Stimulated activated CD8-positive, alpha-beta memory T cell treated with anti-CD3 and anti-CD28 coated beads, Interleukin-4, amount 100 ng/mL, for 4 hours (primary cell): ENCODE measurements at places on chromosomes 7 and 10.

DNA sequence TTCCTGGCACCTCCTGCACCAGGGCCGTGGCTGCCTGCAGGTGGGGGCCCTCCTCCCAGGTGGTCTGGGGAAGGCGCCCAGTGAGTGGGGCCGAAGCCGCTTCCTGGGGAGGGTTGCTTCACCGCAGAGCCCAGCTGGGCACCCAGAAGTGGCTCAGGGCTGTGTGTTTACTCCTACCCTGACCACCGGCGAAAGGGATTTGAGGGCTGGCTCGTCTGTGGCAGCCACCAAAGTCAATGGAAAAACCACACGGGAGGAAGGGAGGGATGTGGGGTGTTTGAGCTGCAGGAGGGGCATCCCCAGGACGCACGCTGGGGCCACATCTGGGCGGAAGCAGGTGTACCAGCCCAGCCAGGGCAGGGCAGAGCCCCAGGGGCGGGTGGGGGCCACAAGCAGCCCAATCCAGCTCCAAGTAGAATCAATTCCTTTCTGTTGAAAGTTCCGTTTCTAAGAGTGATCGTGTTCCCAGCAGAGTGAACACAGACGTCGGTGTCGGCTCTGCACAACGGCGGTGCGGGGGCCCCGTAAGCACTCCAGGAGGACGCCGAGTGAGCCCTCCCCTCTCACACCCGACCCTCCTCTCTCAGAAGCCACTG lies 69.9 kb downstream of the FOXL3 start:
- DNase-seq, result no peak

GRCh38 chr7:117889611-117890010 lies 16.4 kb upstream of the CTTNBP2 start:
- DNase-seq, result no peak

GRCh38 chr7:73582664-73583202 lies 4.4 kb upstream of the TBL2 start:
- DNase-seq, result no peak

- DNase-seq, result no peak
Measured at GRCh38 chr7:46900312-46901263, 681.3 kb downstream of the TNS3 start.

DNA sequence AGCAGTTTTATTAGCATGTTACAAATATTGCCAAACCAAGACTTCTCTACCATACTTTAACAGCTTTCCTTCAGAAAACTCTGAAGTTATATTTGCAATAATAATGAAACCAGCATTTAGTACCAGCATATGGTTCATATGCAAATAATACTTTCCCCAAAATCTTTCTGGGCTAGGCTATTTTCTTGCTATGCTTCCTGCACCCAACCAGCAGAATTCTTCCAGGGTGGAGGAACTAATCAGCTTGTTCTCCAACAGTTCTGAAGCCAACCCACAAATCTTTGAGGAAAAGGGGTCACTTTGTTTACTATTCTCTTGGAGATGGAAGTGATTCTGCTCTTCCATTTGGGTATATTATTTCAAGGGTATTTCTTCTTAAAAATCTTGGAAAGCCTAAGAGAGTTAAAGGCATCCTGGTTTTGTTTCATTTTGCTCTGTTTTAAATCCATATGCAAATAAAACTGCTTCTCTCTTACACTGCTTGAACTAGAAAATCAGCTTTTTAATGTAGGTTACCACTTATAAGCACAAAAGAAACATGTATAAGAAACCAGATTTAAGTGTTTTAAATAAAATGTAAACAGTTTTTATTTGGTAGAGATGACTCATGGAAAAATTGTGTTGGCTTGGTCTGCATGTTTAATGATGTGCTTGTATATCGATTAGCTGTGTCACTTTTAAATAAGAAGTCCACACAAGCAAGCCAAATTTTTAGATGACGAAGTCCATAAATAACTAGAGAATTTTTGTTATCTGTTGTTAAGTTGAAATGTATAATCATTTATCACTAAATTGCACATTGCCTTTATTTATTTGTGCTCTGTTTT lies 103.7 kb downstream of the HECTD2 start:
- no peak for DNase-seq

DNA sequence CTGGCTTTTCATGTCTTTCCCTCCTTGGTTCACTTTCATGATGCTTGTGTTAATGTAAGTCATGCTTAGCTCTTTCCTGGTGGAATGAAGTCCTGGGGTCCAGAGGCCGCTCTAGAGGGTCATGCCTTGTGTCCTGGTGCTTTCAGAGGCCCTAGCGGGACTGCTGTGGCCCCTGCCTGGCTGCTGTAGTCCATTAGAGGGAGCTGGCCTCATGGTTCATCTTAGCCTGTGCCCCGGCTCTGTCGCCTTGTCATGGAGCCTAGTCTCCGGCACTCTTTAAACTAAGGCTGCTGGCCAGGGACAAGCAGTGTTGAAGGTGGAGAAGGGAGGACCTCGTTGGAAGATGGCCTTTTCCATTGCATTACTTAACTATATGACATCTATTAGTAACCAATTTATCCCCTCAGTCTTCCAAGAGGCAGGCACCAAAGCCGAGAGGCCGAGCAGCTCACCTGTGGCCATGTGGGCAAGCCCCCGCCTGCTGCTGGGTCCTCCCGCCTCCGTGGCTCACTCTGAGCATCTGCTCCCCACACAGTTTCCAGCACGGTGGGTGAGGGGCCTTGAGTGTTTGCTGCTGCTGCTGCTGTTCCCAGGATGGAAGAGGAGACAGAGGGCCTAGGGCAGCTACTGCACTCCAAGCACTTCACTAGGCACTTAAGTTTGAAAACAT lies 5.0 kb upstream of the NDUFB2 start:
- DNase-seq, result no peak

DNA sequence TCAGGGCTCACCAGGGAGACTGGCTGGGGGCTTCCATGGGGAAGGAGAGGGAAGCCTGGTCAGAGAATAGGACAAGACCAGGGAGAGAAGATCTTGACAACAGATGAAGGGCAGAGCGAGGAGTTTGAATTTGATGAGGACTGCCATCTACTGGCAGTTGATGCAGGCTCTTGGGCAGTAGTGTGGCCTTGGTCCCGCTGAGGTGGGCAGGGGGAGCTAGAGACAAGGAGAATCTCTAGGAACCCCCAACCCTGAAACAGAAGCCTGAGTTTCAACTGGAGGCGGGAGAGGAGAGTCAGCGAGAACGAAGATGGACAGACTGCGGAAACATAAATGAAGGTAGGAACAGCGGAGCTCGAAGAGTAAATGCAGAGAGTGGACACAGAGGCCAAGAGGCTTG lies 81.0 kb downstream of the PPP1R3C start:
- no peak for DNase-seq

DNA sequence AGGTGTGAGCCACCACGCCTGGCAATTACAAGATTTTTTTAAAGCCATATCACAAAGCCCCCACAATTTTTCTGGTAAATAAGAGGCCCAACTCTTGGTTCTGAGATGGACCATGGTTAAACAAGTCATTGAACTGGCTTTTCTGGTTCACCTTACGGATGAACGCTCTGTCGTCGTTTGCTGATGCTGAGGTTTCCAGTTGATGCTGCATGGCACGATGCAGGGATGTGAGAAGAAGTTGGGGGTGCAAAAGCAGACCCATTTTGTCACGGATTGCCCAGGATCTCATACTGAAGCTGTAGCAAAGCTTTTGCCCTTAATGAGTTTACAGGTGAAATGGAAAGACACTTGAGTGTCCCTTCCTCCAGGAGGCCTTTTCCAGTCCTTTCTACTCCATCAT lies 2.0 kb upstream of the IL2RA start:
- DNase-seq, result no peak

DNA sequence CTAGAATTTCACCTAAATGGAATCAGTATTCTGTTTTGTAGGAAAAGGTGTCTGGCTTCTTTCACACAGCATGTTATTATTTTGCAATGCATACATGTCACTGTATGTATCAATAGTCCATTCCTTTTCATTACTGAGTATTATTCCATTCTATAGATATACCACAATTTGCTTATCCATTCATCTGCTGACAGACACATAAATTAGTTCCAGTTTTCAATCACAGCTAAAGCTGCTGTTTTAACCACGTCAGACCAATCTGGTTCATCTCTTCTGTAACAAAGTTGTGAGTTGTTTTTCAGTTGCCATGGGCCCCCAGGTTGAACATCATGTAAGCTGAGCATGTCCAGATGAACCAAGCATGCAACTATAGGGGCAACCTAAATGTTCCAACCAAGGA lies 282.1 kb upstream of the MKLN1 start:
- no peak for DNase-seq

GRCh38 chr10:101225846-101226421 lies 3.3 kb downstream of the LBX1 start:
- DNase-seq, result no peak

GRCh38 chr10:125027871-125028869 lies 86.2 kb downstream of the ZRANB1 start:
- no peak for DNase-seq

DNA sequence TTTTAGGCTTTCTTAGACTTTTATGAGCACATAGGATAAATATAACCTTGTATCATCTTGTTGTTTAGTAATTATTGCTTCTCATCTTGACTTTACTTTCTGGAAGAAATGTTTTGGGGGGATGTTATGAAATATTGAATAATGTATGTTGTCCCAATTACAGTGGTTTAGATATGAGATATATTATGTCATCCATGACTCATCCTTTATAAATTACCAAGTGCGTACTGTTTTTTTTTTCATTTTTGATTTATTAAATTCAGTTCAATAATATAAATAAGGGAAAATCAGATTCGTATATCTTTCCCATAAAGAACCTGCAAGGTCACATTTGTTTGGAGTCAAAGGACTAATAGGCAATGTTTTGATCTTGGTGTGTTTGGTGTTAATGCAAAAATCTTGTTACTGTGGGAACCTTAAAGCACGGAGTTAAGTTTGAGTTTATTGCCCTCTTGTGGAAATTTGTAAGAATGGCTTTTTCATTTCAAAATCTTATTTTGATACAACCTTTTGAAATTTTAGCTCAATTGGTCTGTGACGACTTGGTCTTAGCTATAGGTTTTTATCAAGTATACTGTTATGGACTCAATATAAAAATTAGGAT lies 108.6 kb downstream of the SRI start:
- no peak for DNase-seq

GRCh38 chr10:111709603-111710002 lies 474.0 kb downstream of the GPAM start:
- no peak for DNase-seq

GRCh38 chr7:34364130-34364529 lies 293.9 kb upstream of the NPSR1 start:
- no peak for DNase-seq

- DNase-seq, result no peak
Measured at GRCh38 chr10:100864978-100865377, 47.8 kb upstream of the SLF2 start.

GRCh38 chr7:111009526-111010040 lies 81.3 kb upstream of the LRRN3 start:
- DNase-seq, result no peak

- no peak for DNase-seq
Measured at GRCh38 chr10:101961591-101962498, 94.1 kb downstream of the ARMH3 start.

- no peak for DNase-seq
Measured at GRCh38 chr10:61896854-61897661, 4.4 kb upstream of the ARID5B start.

- no peak for DNase-seq
Measured at GRCh38 chr7:50292763-50293162, 11.8 kb upstream of the IKZF1 start.

DNA sequence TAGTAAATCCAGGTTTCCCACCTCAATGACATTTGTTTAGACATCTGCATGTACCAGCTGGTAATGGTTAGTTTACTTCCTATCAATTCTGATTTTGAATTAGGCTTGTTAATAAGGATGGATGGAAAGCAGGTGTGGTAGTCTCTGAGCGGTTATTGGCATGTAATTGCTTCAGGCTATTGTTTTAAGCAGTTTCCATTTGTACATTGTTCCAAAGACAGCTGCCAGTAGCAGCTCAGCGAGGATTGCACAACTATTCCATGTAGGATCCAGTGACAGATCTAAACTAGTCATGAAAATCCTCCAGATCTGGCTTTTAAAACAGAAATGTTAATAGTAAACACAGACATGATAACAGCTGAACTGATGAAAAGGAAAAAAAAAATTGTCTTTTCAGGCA lies 436.0 kb upstream of the ADARB2 start:
- DNase-seq, result no peak

DNA sequence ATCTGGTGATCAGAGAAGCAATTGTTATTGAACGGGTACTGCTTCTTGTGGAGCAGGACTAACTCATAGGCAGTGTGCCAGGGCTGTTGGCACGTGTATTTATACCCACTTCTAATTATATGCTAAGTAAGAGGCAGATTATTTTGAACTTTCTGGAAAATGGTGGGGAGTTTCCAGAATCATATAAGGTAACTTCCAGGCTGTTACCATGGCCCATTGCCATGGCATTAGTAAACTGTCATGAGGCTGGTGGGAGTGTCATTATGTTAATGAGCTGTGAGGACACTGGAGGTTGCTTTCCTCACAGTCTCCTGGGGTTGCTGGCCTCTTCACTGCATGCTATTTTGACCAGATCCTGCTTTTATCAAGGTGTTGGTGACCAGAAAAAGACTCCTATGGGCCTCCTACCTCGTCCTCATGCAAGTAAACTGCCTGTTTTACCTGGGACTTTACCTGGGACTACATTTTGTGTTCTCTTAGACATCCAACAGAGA lies 122.6 kb downstream of the KCND2 start:
- no peak for DNase-seq

DNA sequence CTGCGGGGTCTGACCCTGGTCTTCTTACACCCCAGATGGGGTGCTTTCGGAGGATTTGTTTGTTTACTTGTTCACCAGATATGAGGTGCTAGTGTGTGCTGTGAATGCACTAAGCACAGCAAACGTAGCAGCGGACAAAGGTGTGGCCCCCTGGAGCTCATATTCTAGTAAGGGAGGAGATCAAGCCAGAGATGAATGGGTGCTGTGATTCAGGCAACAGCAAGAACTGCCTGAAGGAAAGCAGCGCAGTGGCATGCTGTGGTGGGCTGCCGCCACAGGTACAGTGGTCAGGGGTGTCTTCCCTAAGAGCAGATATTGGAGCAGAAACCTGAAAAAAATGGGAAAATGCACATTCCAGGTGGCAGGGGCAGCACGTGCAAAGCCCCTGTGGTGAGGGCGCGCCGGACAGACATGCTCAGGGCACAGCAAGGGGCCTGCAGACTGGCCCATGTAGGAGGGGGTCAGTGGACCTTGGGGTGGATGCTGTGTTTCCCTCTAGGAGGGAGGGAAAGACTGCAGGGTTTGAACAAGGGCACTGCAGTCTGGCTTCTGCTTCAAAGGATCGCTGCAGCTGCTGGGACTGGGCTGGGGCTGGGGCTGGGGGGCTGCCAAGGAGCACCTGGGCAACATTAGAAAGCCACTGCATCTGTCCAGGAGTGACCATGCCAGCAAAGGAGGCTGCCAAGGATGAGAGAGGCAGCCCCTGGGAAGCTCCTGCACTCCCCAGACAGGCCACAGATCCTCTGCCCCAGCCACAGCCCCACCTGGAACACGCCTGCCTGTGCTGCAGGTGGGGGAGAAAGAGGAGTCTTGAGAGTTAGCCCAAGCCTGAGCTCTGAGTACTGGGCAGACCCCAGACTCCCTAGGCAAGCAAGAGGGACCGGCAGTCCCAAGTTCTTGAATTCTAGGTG lies 927 bp upstream of the DEPP1 start:
- DNase-seq, result no peak

DNA sequence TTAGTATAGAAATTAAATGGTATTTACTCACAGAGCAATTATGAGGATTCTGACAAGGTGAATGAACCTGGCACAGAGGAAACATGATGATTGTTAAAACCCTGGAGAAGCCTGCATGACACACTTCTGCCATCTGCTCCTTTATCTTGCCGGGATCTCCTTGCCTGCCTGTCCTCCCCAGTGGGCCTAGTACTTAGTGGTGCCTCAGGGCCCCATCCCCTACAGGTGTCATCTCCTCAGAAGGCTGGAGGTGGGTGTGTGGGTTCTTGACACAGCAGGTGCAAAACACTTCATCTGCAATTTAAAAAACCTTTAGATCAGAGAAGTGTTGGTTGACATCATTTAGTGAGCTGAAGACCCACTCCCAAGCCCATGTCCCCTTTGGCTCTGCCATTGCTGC lies 261.2 kb downstream of the ADRA2A start:
- DNase-seq, result no peak
